Metanephros (tissue), 2 donors: ENCODE measurements at places on chromosomes 4 and X. TPM values are rescaled to one million over a fixed set of nuclear protein-coding genes. Genes with fewer than 3 reads are reported as not detected.

TEC gene
- total RNA-seq, result 2.8 TPM

CYSLTR1 gene
- total RNA-seq, result 3.0 TPM

VCX3A gene
- not detected for total RNA-seq

GAB3 gene
- 5.3 TPM for total RNA-seq

CFI gene
- total RNA-seq, result 97.7 TPM

CRLF2 gene
- 0.35 TPM for total RNA-seq

ZNF185 gene
- total RNA-seq, result 16.5 TPM

PAK3 gene
- total RNA-seq, result 4.3 TPM

PPP1R2C gene
- total RNA-seq, result not detected

SUPT20HL2 gene
- 0.06 TPM for total RNA-seq

DRD5 gene
- total RNA-seq, result 1.2 TPM

GUF1 gene
- 27.2 TPM for total RNA-seq

DUSP21 gene
- total RNA-seq, result not detected

FAM47A gene
- total RNA-seq, result not detected

NCAPG gene
- total RNA-seq, result 12.6 TPM

L1CAM gene
- 38.7 TPM for total RNA-seq
